ENCODE measurements at places on chromosomes 13 and 19. TPM values are rescaled to one million over a fixed set of nuclear protein-coding genes. Genes with fewer than 3 reads are reported as not detected.

Gene LGI4
- total RNA-seq = 0.28 TPM

- peaks cover 47% of the 10 kb centered on the region for H3K4me1 ChIP-seq
- peaks cover 59% of the 10 kb centered on the region for H3K36me3 ChIP-seq
- H3K27me3 ChIP-seq = no peaks in the 10 kb centered on the region
- DNase-seq = peak; percentile 51
- H3K27ac ChIP-seq = peak overlapping the region; percentile 94
These were observed 7.1 kb downstream of the LDLR start for GRCh38 chr19:11096210-11096841.

DNA sequence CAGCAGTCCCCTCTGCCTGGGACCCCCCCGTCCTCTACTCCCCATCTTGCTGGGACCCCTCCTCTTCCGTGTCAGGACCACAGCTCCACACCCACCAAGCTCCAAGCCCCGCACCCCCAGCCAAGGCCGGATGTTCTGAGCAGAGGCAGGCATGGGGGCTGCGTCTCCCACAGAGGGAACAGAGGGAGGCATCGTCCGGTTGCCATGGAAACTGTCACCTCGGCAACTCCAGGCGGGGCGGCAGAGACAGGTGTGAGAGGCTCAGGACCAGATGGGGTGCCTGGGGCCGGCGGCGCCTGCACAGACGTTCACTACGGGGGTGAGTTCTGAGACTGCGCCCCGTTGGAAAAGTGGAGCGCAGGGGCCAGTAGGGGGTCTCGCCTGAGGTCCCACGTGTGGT, 5.4 kb downstream of the RNU6-9 start:
- no peak for DNase-seq
- H3K4me3 ChIP-seq = no peak overlapping the region
- H3K36me3 ChIP-seq = peaks cover 6% of the 10 kb centered on the region

Gene SH2D3A
- 35.7 TPM for total RNA-seq

DNA sequence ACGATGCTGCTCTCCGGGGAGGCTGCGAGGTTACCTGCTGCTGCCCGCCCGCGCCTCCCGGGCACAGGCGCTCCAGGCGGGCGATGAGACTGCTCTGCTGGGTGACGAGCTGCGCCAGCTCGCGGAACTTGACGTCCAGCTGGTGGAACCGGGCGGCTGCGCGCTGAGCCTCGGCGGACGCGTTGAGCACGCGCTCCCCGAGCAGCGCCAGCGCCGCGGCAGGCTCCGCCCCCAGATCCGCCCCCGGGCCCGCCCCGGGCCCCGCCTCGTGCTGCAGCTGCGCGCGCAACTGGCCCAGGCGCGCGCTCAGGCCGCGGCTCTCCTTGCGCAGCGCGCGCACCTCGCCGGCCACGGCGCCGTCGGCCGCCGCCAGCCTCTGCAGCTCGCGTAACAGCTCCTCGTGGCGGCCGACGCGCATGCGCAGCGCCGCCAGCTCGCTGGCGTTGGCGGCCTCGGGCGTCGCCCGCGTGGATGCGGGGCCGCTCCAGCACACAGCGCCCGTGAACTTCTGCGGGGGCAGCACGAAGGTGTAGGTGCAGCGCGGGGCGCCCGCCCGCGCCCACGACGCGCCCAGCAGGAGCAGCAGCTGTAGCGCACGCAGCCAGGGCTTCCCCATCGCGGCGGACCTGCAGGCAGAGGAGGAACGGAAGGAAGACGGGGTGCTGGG, 6.4 kb downstream of the ANGPTL6 start:
- H3K27ac ChIP-seq = peak overlapping the region; percentile 77
- H3K27me3 ChIP-seq = no peaks in the 10 kb centered on the region
- peaks cover 22% of the 10 kb centered on the region for H3K4me1 ChIP-seq
- peaks cover 27% of the 10 kb centered on the region for H3K36me3 ChIP-seq

GRCh38 chr13:50168786-50169185, 153.5 kb downstream of the KCNRG start:
- H3K27ac ChIP-seq = no peak overlapping the region
- no peak for DNase-seq
- peaks cover 4% of the 10 kb centered on the region for H3K27me3 ChIP-seq
- H3K4me3 ChIP-seq = no peak overlapping the region
- H3K4me1 ChIP-seq = no peaks in the 10 kb centered on the region

Gene HCST
- 186 TPM for total RNA-seq

Gene PSPN
- 2.7 TPM for total RNA-seq

- H3K4me1 ChIP-seq = no peaks in the 10 kb centered on the region
- H3K36me3 ChIP-seq = peaks cover 28% of the 10 kb centered on the region
- H3K4me3 ChIP-seq = no peak overlapping the region
- no peak overlapping the region for H3K27ac ChIP-seq
- H3K27me3 ChIP-seq = no peaks in the 10 kb centered on the region
These were observed 2.4 kb downstream of the COX7A1 start for GRCh38 chr19:36149673-36150406.

All from activated naive CD8-positive, alpha-beta T cell treated with anti-CD3 and anti-CD28 coated beads, Interleukin-2, amount 10 ng/mL, durations not matched to agents 7 days and 5 days (primary cell).